ENCODE measurements at places on chromosomes 2 and 18.

- no peak for DNase-seq
These were observed 151.2 kb downstream of the ABCA12 start for GRCh38 chr2:214987261-214987660.

- DNase-seq: no peak
These were observed 524.2 kb upstream of the TCF4 start for GRCh38 chr18:56112013-56112749.

GRCh38 chr18:2547477-2548087 is 23.7 kb downstream of the METTL4 start:
- no peak for DNase-seq

GRCh38 chr18:56748698-56749268 is 97.6 kb downstream of the WDR7 start:
- DNase-seq: no peak

DNA sequence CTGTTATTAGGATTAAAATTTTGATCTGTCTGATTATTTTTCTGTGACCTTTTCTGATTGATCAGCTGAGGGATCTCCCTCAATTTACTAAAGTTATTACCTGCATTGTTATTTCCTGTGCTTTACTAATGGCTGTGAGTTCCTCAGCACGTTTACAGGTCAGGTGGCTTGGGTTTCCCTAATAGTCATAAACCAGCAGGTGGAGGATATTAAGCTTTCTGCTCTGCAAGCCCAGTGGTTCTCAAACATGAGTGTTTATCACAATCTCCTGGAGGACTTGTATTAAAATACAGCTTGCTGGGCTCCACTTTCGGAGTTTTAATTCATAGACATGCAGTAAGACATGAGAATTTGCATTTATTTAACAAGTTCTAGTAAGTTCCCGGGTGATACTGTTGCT is 22.4 kb upstream of the UGP2 start:
- no peak for DNase-seq

GRCh38 chr2:144567745-144568144 is 47.8 kb upstream of the ZEB2 start:
- DNase-seq: no peak

- no peak for DNase-seq
These were observed 12.0 kb downstream of the ANKRD44 start for GRCh38 chr2:197298609-197299008.

- DNase-seq: no peak
These were observed 86.1 kb upstream of the GPC1 start for GRCh38 chr2:240349133-240350005.

- DNase-seq: no peak
These were observed 1549.7 kb upstream of the ACVR2A start for GRCh38 chr2:146295080-146295670.

- DNase-seq: no peak
These were observed 65.1 kb downstream of the LIPG start for GRCh38 chr18:49626842-49627467.

GRCh38 chr18:77133835-77134496 is 1.4 kb upstream of the MBP start:
- DNase-seq: no peak

Measured in stimulated activated CD4-positive, alpha-beta T cell treated with anti-CD3 and anti-CD28 coated beads, Interleukin-2, amount 100 ng/mL, for 4 hours (primary cell).